ENCODE measurements at places on chromosomes 7 and 10.

- DNase-seq = no peak
Measured at GRCh38 chr7:110774071-110774470, 316.9 kb upstream of the LRRN3 start.

DNA sequence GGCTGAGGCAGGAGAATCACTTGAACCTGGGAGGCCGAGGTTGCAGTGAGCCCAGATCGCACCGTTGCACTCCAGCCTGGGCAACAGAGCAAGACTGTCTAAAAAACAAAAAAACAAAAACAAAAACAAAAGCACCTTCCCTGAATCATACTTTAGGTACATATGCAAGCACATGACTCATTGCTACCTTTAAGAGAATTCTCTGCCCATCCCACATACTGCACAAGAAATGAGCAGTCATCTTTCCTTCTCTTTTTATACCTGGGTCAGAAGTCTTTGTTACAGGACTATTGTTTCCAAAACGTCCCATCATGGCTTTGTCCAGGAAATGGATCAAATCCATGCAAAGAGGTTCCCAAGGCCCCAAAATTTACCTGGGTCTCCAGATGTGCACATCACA lies 21.5 kb upstream of the AKR1B10 start:
- DNase-seq = no peak

GRCh38 chr10:79295563-79295962 lies 51.7 kb upstream of the PPIF start:
- no peak for DNase-seq

DNA sequence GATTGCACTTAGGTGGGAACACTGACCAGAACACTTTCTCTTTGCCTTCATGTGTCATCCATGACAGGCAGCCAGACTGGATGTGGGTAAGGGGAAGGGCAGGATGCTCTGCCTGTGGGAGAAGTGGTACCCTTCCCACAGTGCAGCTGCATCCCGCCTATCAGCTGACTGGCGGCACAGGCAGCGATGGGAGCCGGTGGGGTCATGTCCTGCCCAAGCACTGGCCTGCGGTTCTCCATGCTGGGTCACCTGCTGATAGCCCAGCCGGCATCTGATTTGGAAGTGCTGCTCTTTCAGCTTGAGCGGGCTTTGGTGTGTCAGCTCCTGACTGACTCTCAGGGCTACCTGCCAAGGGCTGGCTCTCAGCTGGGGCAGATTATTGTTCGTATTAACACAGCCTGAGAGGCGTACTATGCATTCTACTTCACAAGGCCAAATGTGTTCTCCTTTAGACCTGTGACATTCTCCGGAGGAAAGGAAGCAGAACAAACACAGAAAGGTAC lies 105.2 kb upstream of the PDLIM1 start:
- DNase-seq = no peak

DNA sequence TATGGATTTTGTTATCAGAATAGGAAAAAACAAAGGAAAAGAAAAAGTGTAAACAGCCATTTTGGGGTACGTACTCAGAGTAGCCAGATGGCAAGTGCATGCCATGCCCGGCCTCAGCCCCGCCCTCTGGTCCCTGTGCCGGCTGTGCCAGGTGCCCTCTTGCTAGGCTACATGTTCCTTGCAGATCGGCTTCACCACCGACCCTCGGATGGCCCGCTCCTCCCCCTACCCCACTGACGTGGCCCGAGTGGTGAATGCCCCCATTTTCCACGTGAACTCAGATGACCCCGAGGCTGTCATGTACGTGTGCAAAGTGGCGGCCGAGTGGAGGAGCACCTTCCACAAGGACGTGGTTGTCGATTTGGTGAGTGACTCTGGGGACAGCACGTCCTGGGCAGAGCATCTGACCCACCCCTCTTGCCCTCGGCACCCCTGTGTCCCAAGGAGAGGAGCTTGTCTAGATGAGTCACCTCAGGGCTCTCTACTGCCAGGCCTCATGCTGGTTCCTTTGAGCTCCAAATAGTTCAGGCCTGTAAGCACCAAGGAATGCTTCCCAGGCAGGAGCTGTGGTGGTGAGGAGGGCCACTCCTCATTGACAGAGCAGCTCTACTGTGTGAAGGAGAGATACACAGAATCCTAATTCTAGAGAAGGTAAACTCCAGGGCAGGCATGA lies 54.9 kb upstream of the ZMIZ2 start:
- peak; percentile 15 for DNase-seq

DNA sequence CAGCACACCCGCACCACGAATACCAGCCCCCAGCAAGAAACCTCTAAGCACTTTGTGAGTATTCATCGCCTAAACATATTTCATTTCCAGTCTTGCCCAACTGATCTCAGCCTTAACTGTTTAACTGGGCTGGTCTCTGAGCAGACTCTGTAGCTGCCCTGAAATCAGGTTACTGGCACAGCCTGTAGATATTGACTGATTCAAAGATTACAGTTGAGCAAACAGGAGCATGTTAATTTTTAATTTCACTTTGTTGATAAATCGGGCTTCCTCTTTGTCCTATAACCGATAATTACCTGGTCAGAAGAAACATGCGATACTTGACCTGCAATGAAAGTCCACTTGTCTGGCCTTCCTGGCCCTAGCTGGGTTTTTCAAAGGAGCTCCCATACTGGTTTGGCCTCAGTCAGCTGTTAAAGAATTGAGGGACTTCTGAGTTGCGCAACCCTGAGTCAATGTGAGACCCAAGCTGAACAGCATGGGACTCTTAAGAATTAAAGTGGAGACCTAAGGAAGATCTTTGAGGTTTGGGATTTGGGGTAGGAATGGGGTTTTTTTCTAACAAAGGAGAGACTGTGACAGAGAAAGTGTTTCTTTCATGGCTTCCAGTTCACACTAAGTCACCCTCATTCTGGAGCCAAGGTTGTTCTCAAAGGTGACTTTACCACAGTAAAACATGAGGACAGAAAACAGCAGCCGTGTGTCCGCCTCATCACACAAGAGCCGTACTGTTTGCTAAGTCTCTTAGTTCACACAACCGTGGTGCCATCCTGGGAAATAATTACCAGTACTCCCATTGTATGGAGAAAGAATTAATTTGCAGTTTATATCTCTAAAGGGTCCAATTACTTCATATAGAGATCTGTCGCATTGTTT lies 75.9 kb downstream of the PPP1R3C start:
- no peak for DNase-seq
